Activated T-cell treated with anti-CD3 and anti-CD28 coated beads for 1 hour (primary cell): ENCODE measurements at places on chromosomes 2 and 18.

DNA sequence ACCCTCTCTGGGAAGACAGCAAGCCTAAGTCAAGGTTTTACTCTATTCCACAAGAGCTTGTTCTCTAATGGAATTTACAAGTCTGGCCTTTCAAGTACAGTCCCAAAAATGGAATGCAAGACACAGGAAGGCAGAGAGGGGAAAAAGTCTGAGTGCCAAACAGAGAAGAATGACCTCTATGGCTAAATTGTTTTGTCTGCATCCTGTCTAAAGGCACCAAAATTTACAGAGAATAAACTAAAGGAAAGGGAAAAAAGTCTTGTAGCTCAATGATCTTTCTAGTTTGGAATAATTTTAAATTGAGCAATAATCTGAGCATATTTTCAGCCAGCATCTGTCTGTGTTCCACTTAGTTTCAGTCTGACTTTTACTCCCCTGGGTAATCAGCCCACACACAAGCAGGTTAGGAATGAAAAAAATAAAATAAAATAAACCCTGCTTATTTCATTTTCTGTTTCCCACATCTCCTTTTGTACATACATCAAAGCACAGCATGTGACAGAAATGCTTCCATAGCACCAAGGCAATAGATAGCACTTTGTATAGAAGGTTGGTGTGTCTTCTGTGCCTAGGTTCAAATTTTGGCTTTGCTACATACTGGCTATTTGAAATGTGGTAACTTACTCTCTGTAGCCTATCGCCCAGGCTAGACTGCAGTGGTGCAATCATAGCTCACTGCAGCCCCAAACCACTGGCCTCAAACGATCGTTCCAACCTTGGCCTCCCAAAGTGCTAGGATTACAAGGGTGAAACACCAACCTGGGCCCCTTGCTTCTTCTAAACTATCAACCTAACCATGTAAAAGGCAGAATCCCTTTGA lies 105.1 kb downstream of the SLC8A1 start:
- DNase-seq, result no peak

DNA sequence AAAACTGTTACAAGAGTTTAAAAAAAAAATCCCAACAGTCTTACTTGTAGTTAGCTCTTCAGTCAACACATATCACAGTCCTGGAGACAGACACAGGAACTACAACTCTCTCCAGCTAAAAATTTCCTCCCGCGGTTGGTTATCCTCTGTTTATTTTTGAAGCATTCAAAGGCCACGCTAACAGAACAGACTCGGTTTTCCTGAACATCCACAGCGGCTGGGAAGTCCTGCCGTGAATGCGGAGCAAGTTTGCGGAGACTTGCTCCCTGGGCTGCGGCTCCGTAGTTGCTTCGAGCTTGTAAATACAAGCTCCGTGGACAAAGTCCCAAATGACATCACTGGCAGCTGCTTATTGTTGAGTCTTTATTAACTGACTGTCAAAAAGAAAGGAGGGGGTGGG lies at the start of gene NCKAP5:
NCKAP5 (minus strand) TSS at position 292 of the 400 bp plus-strand sequence. CDS start 50,937 bp downstream, outside the sequence.
- no peak for DNase-seq

DNA sequence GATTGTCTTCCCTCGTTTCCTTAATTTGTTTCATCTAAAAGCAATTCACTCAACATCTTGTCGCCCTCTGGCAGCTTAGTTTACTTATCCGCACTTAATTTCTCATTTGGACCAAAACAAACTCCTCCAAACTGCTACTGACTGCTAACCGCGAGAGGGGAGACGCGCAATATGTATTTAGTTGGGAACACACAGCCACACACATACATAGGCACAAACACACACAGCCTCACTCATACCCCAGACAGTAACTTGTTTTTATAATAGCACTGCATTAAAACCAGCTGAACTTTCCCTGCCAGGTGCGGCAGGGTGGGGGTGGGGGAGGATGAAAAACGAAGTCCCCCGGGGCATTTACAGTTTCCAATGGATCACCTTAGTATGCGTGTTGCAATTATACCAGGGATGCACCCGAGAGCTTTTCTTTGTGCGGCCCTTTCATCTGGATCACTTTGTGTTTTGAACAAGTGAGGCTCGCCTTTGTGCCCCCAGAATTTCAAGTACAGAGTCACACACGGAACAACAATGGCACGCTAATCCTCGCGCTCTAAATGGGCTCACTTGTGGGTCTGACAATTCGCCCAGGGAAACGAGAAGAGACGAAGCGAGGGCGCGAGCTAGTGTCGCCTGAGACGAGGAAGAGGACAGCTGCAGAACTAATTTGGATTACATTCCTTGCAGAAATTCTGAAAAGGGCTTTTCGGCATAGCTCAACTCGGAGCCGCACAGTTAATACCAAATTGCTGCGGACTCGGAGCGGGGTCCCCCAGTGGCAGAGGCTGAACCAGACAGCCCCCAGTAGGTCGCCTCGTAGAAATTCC lies 2.4 kb downstream of the ERBB4 start:
- no peak for DNase-seq

DNA sequence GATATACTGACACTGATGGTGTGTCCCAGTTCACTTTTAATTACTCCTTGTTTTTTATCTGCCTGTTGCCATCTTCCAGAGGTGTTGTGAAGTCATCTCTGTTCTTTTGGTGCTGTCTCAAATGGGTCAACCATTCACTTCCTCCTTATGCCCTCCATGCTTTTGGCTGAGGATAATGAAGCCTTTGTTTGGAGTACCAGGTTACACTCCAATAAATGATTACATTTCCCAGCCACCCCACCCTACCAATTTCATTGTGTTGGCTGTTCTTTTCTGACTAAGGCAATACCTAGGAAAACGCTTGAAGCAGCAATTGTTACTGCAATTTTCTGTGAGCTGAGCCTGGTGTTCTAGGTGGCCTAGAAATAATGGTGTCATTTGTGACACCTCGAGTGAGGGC lies 29.8 kb upstream of the ACTG2 start:
- no peak for DNase-seq

DNA sequence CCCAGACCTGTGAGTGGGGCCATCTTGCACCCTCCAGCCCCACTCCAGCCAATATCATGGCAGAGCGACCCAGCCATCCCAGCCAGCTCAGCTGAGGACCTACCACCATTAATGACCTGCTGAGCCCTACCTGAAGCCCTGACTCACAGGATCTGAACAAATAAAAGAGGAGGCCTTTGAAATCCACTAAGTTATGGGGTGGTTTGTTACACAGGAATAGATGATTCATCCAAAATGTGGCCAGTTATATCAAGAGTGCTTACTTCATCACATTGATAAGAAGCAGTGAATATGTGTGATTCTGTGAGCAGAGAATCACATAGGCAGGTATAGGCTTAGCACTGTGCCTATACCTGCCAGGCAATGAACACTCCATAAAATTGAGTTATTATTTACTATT lies 34.7 kb upstream of the FAM124B start:
- no peak for DNase-seq

DNA sequence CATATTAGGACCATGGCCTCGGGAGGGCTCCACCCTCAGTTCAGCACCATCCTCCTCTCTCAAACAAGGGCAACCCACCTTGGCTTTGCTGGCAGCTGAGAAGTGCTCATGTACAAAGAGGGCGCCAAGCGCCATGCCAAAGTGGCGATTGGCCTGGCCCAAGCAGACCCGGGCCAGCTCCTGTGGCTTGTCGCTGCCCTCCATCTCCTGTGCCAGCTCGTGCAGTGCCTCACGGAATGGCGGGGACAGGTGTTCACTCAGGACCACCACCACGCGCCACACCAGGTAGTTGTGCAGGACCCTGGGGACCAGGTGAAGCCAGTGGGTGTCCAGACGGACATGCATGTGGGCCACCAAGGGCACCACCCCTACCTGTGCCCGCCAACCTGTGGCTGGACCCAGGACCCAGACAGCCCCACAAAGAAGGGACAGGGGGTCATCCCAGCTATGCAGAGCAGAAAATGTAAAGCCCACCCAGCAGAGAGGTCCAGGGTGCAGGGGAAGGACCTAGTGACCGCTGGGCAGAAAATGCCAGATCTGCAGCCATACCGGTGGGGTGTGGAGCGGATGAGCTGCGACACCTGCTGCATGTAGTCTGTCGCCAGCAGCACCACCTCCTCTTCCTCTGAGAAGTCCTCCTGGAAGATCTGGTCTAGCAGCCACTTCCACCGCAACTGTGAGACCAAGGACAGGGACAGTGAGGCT lies 3.6 kb downstream of the ECEL1 start:
- no peak for DNase-seq

DNA sequence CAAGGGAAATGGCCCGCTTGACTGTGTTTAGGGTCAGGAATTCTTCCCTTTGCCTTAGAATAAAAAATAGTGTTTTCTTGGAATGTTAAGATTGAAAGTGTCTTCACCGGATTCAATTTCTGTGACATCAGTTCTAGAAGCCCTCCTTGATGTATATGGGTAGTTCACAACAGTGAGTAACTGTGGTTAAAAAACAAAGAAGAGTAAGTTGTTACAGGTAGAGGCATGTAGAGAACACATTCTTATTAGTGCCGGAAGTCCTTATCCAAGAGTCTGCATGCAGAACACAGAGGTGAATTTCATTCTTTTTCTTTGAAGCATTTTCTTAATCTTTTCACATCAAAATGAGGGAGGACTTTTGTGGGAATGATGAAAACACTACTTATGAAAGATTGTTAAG lies 105.5 kb downstream of the FMNL2 start:
- no peak for DNase-seq

GRCh38 chr18:61556316-61556715 lies 223.1 kb downstream of the CDH20 start:
- no peak for DNase-seq

- no peak for DNase-seq
These were observed 5.0 kb upstream of the CHST10 start for GRCh38 chr2:100422320-100423055.

- DNase-seq, result no peak
These were observed 140.4 kb downstream of the MTX2 start for GRCh38 chr2:176409671-176410070.

GRCh38 chr2:108912629-108912902 lies 76.5 kb downstream of the EDAR start:
- DNase-seq, result no peak

DNA sequence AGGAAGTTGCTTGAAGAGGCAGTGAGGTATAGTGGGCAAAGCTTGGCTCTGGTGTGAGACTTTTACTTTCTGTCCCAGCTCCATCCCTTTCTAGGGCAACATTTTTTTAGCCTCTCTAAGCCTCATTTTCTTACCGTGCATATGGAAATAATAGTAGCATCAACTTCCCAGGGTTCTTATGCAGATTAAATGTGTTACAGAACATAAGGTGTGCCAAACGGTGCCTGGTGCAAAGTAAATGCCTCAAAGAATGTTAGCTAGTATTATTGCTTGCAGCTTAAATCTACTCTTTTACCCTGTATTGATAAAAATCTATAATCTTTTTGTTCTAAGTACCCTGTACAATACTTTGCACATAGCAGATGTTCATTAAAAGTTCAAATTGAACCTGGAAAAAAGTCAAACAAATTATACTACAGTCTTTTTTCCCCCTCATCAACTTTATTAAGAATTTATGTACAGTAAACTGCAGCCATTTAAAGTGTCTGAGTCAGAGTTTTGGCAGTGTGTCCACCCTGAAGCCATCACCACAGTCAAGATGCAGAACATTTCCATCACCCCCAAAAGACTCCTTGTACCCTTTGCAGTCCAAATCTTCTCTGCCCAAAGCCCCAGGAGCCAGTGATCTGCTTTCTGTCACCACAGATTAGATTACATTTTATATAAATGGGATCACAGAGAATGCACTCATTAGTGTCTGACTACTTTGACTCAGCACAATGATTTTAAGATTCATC lies 10.6 kb downstream of the MAPRE2 start:
- no peak for DNase-seq

- DNase-seq, result no peak
These were observed 25.4 kb downstream of the HDAC4 start for GRCh38 chr2:239375278-239376061.

DNA sequence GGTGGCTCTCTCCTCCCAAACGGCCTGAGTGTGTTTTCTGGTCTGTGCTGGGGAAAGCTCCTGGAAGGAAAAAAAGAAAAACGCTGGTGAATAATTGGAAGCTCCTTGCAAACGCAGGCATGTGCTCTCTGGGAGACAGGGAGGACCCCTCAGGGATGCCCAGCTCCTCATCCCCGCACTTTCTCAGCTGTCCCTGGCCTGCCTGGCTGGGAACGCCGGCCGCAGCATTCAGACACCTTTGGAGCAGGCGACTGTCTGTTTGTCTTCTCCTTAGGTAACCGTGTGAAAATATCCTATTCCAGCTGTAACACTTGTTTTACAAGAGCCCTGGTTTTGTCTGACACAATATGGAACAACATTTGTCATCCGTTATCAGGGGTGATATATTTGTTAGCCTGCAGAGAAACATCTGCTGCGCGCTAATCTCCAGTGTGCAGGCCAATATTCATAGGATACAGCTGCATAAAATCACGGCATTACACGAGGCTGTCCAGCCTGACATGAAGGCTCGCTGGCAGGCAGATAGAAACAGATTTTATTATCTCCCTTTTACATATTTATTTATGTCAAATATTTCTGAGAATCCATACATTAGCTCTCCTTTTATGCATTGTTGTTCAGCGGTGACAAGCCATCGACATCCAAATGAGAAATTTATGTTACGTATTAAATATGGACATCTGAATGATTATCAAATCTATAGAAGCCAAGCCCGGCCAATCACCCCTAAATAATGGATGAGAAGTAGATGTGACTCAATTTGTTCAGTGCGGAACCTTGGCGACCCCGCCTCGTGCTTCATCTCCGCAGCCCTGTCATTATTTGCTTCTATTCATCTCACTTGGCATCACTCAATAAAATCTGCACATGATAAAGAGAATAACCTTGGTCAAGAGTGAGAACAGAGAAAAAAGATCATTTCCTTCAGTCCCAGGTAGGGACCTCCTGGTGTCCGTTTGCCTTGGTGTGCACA lies 675.1 kb upstream of the SALL3 start:
- DNase-seq, result no peak

- DNase-seq, result no peak
These were observed 110.2 kb upstream of the ACKR3 start for GRCh38 chr2:236459393-236459792.

- peak; percentile 7 for DNase-seq
These were observed 797 bp downstream of the CTIF start for GRCh38 chr18:48539406-48540250.

DNA sequence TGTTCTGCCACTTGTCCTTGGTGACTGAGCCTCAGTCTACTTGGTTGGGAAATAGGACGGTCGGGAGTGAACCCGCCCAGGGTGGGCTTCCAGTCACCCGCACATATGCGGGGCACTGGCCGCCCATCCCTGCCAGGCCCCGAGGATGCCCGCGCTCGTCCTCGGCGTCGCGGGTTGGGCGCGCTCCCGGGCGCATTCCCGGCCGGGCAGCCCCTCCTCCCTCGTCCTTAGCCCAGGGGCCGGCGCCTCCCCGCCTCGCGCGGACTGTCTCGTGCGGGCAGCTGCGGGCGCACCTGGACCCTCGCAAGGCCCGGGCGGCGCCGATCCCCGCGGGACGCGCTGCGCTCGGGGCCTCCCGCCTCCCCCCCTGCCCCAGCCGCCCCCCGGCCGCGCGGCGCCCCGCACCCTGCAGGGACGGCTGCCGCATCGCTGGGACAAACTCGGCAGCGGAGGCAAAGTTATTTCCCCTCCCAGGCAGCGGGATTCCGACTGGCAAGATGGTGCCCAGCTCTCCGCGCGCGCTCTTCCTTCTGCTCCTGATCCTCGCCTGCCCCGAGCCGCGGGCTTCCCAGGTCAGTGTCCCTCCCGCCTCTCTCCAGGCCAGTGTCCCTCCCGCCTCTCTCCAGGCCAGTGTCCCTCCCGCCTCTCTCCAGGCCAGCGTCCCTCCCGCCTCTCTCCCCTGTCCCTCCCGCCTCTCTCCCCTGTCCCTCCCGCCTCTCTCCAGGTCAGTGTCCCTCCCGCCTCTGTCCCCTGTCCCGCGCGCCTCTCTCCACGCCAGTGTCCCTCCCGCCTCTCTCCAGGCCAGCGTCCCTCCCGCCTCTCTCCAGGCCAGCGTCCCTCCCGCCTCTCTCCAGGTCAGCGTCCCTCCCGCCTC lies at the start of gene FBLN7:
FBLN7 (plus strand) TSS at position 227 of the 874 bp plus-strand sequence; CDS start at position 498, 271 bp downstream.
- no peak for DNase-seq
